Activated T-helper 1 cell treated with anti-CD3 and anti-CD28 coated beads, Interleukin-2, amount 50 U/mL, for 16 hours (primary cell): ENCODE measurements at places on chromosomes 3 and 15.

DNA sequence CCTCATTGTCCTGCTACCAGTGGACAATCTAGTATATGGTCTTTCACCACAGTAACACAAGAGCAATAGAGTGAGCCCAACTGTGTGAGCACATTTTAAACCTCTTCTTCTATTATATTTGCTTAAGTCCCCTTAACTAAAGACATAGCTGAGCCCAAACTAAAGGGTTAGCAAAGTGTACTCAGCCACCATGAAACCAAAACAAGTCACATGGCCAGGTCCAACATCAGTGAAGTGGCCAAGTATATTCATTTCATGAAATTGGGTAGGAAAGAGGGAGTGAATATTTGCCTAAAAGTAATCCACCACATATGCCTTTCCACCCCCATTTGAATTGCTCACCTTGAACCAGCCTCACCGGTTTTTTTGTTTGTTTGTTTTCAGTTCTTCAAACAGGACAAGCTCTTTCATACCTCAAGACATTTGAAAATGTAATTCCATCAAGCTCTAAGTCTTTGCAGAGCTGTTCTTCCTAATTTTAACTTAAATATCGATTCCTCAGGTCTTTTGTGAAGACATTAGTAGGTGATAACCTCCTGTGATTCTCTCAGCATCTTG is 327.0 kb upstream of the SEMA6D start:
- DNase-seq, result no peak

GRCh38 chr3:179278932-179279693 is 28.2 kb upstream of the KCNMB3 start:
- no peak for DNase-seq

DNA sequence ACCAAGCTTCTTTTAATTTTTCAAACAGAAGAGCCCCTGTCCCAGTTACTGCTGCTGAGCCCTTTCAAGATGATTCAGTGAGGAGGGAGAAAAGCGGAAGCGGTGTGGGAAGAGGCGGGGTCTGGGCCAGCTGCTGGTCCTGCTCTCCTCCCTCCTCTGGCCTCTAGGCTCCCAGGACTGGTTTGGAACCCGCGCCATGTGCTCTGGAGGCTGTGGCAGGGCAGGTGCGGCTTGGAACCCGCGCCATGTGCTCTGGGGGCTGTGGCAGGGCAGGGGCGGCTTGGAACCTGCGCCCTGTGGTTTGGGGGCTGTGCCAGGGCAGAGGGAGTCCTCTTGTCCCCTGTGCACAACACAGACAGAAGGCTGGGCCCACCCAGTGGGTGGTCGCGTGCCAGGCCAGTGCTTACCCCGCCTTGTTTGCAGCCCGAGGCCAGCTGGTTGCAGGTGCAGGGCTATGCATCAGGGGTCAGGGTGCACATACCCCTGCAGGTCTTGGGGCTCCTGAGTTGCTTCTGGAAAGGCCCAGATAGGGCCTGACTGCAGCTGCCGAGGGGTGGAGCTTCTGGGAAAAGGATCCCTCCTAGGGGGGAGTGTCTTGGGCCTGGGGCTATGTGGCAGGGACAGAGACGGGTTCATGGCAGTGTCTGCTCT is 12.2 kb downstream of the ALG1L2 start:
- DNase-seq, result no peak

- DNase-seq, result no peak
Measured at GRCh38 chr3:190621927-190622326, 108.0 kb downstream of the IL1RAP start.

GRCh38 chr3:180102134-180102533 is 65.4 kb upstream of the PEX5L start:
- DNase-seq, result no peak

DNA sequence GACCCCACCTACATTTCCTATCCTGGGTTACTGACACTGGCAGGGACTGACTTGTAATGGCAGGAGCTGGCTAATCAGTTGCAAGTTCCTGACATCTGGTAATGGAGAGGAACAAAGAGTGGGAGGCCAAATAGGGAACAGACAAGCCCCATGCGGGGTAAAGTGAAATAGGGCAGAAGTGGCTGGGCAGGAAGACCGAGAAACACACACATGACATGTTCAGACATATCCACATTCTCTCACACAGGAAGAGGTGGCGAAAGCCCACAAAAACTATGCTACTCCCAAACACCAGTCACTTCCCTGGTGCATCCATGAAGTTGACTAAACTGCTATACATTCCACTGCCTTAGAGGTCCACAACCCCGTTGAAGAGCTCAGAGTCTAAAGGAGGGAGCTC is 394.1 kb upstream of the TBL1XR1 start:
- DNase-seq, result no peak

DNA sequence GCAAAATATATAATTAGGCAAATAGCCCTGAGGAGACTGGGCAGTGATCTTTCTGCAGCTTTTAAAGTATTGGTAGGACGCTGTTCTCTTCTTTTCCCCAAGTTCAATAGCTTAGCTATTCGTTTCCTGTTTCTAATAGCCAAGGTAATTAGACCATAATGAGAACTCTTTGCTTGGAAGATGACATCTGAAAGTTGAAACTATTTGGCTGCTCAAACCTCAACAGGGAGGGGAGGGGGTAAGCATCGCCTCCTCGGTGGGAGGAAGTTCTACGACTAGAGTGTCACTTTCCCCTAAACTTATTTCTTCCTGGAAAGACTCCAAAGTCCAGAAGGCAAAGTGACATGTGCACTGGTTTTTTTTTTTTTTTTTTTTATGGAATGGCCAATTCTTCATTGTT is 22.8 kb upstream of the ALDH1A3 start:
- DNase-seq, result no peak

DNA sequence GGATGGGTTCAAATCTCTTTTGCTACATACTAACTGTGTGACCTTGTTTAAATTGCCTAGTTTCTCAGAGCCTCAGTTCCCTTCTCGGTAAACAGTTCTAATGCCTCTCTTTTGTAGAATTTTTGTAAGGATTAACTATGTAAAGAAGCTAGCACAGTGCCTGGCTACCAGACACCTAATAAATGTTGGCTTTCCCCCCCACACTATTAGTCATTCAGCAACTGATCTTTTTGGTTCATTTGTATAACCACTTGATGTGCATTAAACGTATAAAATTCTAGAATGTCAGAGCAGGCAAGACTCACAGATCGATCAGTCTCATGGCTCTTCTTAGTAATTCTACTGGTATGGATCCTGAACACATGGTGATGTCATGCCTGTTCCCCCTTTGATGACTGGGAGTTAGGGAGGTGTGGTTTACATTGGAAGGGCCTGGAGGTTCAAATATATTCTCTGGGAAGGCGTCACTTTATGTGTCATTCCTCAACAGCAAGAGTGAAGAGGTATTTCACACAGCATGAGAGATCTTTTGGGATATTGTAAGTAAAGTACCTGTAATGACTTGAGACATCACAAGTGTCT is 6.5 kb downstream of the TAGLN3 start:
- DNase-seq, result no peak

DNA sequence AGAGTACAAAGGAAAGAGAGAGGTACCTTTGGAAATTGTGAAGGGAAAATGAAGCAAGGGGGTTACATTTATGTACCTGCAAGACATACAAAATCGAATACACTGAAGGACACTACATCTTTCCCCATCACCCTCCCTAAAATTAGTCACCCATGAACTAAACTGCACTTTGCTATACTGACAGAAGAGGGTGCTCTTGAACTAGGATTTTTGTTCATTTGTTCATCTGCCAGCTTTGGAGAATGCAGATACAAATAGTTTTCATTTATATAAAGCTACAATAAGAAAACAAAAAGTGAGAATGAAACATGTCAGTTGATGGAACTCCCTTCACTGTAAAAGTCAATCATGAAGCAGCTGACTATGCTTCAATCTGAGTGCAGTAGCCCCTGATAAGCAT is 55.7 kb downstream of the PCCB start:
- no peak for DNase-seq
